ENCODE measurements at places on chromosomes 3 and 15.
A peak's percentile ranks its signal among the peaks of the same experiment; 100 is the strongest.

- DNase-seq, result no peak
These were observed 184.8 kb downstream of the LSAMP start for GRCh38 chr3:116260491-116260890.

DNA sequence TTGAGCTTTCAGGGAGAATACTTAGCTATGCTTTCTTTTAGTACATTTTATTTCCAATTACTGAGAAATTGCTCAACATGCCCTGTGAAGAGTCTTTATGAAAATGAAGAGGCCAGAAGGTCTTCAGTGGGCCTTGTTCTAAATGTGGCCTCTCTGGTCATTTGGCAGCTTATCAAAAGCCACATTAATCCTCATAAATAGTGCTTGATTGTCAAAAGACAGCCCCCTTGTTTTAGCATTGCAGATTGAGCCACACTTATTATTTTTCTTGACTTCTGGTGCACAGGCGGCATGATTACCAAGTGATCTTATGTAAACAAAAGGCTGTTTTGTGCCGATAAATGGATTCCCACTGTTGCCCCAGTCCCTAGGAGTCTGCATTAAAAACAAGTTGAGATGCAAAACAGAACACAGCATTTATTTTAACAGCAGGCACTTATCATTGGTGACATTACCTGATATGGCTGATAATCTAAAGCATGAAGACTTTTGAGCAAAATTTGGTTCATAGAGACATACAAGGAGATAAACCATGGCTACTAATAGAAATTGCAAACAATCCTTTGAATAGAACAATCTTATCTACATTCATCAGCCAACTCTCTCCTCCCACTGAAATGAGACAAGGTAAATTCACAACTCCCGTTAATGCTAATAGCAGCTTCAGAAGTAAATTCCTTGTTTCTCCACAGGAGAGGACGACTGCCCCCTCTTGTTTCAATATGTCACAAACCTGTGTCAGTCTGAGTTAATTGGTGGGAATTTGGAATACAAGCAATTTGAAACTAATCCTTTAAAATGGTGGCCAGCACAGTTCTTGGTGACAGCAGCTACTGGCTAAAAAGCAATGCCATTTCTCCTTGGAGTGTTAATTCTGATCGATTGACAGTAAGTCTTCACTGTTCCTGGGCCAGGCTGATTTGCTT is 194.3 kb downstream of the NSUN3 start:
- no peak for DNase-seq

- DNase-seq, result no peak
These were observed 383.0 kb downstream of the TBL1XR1 start for GRCh38 chr3:176814285-176814684.

DNA sequence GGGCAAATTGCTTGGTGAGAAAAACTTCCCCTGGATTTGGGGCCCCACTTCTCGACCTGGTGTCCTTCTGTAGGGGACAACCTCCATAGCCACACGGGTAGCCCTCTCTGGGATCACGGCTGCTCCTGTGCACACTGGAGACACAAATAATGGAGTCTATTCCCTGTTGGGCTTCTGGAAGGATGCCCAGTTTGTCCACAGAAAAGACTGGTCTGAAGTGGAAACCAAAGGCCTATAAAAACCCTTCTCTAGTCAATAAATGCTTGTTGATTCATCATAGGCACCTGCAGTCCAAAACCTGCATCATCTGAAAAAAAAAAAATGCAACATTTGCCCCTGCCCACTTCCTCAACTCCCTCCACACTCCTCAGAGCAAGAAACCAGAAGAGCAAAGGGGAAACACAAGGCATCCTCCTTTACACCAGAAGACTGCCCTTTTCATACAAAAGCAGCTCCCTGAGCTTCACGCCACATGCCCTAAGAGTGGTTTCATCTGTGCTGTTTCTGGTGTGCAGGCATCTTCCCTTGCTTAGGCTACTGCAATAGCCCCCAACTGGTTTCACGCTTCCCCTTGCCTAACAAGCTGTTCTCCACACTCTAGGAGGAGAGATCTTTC is 36.3 kb downstream of the SRGAP3 start:
- DNase-seq, result no peak

- DNase-seq, result no peak
These were observed 163.8 kb upstream of the CDIN1 start for GRCh38 chr15:36415643-36416042.

DNA sequence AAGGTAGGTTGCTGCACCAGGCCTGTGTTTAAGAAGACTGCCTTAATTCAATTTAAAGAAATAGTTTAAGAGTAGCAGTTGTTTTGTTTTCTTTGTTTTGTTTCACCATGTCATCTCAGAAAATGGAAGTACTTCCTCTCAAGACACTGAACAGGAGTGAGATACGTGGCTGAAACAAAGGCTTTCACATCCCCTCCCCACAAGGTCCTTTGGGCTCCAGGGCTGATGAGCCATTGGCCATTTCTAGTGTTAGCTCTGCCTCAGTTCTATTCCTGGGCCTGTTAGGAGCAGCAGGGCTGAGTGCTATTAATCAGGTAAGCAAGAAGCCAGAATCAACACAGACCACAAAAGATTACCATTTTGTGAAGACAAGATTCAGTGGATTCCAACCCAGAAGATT is 132.8 kb downstream of the KCNAB1 start:
- no peak for DNase-seq

GRCh38 chr3:69784954-69785514 is 45.8 kb downstream of the MITF start:
- DNase-seq, result no peak

- DNase-seq, result no peak
These were observed 36.4 kb downstream of the MECOM start for GRCh38 chr3:169627073-169627472.

DNA sequence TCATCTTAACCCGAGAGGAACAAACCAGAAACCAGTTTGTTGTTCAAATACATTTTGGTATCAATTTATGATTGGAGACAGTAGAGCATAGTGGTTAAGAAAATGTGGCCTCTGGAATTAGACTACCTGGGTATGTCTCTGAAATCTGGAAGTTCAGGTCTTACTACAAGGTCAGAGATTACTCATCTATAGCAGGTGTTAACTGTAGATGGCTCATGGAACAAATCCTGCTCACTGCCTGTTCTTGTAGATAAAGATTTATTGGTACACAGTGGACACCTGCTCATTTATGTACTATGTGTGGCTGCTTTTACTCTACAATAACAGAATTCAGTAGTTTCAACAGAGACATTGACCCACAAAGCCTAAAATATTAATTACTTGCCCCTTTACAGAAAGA is 413.3 kb downstream of the CNTN6 start:
- no peak for DNase-seq

DNA sequence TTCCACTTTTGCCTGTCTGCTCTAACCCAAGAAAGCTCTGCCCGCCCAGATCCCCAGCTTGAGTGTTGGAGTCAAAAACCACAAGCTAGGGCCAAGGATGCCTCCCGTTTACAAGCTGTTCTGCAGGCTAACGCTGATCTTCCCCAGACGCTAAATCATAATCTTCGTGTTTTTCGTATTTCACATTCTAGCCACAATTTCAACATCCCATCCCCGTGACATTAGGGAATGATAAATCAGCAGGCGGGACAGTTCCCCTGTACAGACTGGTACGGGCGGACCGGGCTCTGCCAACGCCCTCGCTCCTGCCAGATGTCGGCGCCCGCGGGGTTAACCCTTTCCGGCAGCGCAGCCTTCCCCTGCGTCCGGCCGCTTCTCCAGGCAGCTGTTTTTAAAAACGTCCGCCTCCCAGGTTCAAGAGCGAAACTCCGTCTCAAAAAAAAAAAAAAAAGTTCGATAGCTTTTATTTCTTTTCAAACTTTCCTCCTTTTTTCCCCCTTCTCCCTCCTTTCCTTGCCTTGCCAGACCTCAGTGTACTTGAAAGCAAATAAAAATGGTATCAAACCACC is 81.0 kb upstream of the BNC1 start:
- no peak for DNase-seq

DNA sequence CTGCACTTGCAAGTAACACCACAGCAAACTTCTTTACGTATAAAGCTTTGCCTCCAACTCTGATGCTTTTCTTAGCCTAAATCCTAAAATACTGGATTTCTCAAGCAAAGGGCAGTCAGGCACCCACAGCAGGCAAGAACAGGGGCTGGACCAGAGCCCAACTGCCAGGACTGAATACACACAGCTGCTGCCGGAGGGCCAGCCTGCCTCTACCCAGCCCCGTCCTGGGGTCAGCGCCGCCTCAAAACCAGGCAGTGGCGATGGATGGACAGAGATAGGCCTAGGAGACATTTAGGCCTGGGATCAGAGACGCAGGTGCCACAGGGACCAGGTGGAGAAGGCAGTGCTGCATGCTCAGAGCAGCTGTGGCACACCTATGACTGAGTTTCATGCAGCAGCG is 47.6 kb upstream of the SEC61A1 start:
- DNase-seq, result no peak

DNA sequence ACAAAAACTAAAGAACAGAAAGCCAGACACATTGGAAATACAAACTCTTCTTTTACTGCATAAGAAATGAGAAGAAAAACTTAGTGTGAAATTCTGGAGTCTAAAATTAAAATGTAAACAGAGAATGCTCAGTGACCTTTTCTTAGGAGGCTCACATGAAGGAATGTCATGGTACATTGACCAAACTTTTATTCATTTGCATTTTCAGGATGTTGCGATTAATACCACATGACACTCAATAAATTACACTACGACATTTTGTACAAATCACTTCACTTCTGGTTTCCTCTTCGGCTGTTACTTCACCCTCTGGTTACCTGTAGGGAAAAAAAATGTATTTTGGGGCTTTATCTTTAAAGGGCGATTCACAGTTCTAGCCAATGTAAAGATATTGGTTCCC is 56.4 kb upstream of the ACTC1 start:
- DNase-seq, result no peak

DNA sequence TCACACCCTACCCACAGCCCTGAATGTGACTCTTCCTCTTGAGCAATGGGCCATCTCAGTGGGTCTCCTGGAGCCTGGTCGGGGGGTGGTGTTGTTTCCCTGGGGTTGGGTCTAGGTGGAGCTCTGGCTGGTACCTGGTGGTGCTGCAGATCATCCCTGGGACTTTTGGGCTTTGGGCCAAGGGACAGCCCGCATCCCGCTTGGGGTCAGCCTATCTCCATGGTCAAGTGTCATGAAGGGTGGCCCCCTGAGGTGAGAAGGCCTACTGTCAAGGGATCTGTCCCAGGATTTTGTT is 202.0 kb downstream of the UBE3A start:
- DNase-seq, result no peak

GRCh38 chr15:28975766-28976179 is 90.0 kb downstream of the APBA2 start:
- DNase-seq, result no peak

- no peak for DNase-seq
These were observed 2.4 kb downstream of the PFKFB4 start for GRCh38 chr3:48553886-48554845.

DNA sequence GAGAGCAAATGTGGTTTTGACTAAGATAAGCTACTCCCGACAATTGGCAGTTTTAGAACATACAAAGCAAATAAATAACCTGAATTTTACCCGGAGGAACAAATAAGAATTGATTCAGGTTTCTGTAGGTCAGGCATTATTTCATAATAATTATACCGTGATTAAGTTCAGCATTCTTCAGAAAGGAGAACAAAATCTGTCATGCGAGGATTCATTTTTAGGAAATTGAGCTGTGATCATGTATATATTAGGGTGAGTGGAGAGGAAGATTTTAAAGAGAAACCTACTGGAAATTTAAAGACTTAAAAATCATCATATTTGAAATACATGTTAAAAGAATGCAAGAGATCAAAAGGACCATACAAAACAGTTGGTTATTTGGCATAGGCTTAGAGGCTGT is 20.5 kb downstream of the ZNF609 start:
- no peak for DNase-seq

GRCh38 chr3:69143612-69144011 is 21.2 kb upstream of the LMOD3 start:
- peak; percentile 12 for DNase-seq

- DNase-seq, result no peak
These were observed 22.8 kb downstream of the ESYT3 start for GRCh38 chr3:138456961-138457862.

DNA sequence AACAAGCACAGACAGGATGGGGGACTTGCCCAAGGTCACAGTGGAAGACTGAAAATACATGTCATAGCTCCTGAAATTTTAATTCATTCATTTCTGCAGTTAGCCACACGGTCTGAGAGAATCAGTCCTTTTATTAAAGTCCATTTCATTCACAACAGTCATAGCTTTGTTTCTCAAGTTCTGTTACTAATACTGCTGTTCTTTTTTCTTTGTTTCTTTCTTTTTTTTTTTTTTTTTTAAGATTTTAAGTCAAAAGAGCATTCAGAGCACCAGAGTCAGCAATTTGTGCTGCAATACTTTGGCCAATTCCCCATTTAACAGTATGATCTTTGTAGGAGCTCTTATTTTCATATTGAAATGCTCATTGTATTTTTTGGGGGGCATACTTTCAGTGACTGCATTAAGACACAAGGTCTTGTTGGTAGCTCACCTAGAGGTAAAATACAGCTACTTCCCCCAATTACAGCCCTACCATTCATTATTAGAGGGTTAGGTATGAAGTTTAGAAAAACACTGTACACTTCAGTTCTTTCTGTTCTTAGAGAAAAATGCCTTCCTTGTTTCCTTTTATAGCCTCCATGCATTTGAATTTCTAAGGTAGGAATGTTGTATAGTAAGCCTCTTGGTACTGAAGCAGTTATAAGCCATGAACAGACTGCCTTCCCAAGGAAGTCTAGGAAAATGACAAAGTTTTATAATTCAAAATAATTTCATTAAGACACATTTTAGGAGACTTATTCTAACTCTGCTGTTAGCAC is 9.6 kb downstream of the GALK2 start:
- no peak for DNase-seq

GRCh38 chr3:126753191-126754160 is 49.4 kb downstream of the CHCHD6 start:
- no peak for DNase-seq

GRCh38 chr15:90078965-90079364 is 23.3 kb downstream of the IDH2 start:
- DNase-seq, result no peak

DNA sequence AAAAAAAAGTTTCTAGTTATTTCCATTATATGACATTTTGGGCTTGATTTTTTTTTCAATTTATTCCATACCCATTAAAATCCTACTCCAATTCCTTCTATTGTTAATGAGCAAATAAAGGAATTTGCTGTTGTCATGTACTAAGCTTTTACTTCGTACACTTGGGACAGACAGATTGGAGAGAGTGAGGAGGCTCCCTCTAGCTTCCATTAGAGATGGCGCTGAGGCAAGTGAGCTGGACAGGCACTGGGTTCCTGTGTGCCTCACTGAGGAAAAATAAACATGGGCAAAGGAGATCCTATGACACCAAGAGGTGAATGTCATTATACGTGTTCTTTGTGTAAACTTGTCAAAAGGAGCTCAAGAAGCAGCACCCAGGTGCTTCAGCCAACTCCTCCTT is 441.1 kb upstream of the MDFIC2 start:
- no peak for DNase-seq
